ENCODE measurements at places on chromosomes 7 and 10.

- no peak for DNase-seq
These were observed 12.0 kb downstream of the IFRD1 start for GRCh38 chr7:112462236-112462635.

- no peak for DNase-seq
These were observed 72.0 kb upstream of the ZMIZ1 start for GRCh38 chr10:78996792-78997129.

DNA sequence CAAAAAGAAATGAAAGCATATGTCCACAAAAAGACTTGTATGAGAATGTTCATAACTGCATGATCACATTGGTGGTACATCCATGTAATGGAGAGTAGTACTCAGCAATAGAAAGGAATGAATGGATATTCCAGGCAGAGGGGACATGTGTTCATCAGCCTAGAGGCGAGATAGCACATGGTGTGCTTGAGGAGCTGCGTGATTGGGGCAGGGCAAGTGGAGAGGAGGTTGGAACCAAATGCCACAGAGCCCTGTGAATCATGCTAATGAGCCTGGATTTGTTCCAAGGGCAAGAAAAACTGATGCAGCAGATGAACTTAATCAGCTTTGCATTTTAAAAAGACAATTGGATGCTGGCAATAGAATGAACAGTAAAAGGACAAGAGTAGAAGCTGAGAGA, 73.3 kb downstream of the C10orf90 start:
- no peak for DNase-seq

GRCh38 chr10:118408181-118408580, 66.1 kb upstream of the FAM204A start:
- no peak for DNase-seq

- DNase-seq: peak; percentile 89
These were observed 45.0 kb downstream of the TNS3 start for GRCh38 chr7:47536661-47537611.

- no peak for DNase-seq
These were observed 112.7 kb downstream of the SNX10 start for GRCh38 chr7:26404189-26404996.

DNA sequence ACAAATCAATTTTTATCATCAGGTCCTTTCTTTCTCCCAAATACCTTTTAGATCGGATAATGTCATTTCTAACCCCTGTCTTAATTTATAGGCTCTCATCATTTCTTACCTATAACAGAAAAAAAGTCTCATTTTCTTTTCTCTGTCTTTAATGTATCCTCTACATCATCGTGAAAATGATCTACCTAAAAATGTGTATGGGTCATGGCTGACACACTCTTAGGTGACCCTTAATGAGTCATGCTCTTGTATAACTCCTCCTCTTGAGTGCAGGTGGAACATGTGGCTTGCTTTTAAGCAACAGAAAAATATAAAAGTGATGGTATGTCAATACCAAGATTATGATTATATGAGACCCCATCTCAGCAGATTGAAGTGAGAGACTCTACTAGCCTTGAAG, 139.4 kb downstream of the SEMA3C start:
- no peak for DNase-seq

DNA sequence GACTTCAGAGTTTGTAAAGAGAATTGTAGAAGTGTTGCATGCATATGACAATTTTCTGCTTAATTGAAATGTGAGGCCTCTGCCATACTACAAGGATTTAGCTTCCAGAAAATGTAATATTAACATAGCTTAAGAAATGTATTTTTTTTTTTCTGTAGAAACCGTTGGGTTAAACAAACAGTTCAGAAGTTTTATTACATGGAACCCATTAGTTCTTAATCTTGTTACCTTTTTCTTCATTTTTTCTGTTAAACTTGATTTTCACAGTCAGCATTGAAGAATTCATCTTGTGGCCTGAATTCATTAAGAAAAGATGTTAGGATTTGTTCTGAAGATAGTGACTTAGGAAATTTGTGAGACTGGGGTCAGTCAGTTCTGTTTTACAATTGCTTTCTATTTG, 4.9 kb downstream of the PTEN start:
- no peak for DNase-seq

Data from femur (tissue), 1 donor.